Nephron progenitor cell (in vitro differentiated cells): ENCODE measurements at places on chromosomes 2 and 18.

DNA sequence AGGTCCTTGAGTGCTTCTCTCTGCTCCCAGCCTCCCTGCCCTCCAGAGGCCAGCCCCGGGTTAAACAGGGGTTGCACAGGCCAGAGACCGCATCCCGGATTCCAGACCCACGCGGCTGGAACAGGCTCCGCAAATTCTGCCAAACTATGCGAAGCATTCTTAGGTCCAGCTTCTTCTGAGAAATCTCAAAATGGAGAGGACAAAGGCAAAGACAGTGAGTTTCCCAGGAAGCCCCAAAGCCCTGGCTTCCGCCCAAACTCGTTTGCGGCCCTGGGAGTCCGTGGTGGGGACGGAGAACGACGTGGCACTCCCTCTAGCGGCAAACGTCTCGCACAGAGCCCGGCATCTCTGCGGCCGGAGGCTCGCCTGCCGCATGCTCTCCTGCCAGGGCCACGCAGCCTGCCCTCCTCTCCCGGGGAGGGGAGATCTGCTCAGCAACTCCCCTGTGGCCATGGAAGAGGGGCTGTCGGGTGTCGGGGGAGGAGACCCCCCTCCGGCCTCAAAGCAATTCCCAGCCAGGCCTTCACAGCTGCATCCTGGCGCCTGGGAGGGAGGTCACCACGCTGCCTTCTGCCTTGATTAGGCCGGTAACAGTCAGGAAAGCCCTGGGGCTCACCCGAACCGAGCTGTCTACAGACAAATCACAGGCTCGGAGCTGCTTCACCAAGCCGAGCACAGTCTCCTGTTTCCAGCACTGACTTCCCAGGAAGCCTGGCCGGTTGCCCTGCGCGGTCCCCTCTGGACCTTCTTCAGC lies 33.4 kb upstream of the KLHL29 start:
- DNase-seq, result peak; percentile 85

DNA sequence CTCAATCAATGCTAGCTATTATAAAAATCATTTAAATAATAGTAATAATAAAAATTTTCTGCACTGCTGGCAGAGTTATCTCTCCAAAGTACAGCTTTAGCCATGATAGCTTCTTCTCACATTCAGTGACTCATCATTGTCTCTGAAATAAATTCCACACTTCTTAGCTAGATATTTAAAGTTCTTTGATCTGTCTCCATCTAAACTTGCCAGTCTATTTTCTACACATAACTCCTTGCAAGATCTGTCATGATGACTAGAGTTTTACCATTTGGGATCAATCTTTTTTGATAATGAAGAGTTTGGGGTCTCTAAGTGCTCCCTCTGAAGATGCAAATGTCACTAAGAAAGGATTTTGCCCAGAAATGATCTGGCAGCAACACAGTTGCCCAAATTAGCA lies 155.4 kb upstream of the LHCGR start:
- no peak for DNase-seq

- no peak for DNase-seq
Measured at GRCh38 chr2:2560374-2561015, 229.4 kb upstream of the MYT1L start.

DNA sequence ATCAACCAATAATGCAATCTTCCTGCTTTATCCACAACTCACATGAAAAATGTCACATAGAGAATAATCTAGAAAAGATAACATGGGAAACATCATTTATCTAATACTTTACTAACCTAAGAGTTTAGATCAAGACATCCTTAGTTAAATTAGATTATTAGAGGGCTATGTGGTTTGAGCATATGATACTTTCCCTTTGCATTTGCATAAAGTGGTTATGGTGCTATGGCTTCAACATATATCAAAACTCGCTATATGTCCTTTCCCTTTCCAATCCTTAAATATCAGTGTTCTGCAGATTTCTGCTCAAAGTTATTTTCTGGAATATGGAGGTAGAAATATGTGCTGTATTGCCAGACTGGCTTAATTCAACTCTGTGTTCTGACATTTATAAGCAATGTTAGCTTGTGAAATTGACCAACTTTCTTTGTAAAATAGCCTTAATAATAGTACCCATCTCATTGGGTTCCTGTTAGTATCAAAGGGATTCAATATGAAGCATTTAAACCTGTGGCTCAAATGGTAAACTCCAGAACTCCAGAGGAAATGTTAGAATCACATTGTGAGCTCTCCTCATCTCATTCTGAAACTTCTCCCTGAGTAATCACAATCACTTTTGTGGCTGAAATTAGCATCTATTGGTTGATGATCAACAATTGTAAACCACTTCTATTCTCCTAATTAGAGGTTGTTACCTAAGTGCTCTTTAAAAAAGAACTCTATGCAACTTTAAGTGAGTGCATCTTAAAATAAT lies 1089.9 kb upstream of the SLC39A10 start:
- no peak for DNase-seq

DNA sequence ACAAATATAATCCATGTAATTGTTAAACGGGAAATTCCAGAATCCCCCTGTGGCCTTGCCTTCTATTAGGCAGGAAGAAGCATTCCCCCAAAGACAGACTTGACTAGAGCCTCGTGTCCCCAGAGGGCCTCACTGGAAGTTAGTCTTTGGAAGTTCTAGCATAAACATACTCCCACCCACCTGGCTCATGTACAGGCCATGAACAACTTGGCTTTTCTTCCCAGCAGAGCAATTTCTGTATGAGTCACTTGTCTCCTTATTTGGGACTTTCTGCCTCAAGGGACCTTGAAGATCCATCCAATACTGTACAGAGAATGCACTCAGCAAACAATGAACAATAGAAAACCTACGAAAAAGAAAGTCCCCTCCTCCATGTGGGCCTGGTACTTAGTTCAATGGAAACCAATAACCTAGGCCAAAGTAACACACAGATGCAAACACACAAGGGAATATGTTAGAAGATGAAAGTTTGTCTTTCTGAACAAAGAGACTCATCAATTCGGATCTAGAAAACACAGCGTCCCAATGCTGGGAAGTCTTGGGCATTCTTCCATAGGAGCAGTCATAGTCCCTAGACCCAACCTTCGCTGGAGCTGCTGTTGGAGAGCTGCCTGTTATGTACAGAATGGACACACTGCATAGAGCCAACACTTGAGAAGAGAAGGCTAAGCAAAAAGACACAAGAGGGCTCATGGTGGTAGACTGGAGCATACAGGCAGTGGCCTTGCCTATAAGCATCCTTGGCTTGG lies 303.5 kb downstream of the HRH4 start:
- DNase-seq, result no peak

DNA sequence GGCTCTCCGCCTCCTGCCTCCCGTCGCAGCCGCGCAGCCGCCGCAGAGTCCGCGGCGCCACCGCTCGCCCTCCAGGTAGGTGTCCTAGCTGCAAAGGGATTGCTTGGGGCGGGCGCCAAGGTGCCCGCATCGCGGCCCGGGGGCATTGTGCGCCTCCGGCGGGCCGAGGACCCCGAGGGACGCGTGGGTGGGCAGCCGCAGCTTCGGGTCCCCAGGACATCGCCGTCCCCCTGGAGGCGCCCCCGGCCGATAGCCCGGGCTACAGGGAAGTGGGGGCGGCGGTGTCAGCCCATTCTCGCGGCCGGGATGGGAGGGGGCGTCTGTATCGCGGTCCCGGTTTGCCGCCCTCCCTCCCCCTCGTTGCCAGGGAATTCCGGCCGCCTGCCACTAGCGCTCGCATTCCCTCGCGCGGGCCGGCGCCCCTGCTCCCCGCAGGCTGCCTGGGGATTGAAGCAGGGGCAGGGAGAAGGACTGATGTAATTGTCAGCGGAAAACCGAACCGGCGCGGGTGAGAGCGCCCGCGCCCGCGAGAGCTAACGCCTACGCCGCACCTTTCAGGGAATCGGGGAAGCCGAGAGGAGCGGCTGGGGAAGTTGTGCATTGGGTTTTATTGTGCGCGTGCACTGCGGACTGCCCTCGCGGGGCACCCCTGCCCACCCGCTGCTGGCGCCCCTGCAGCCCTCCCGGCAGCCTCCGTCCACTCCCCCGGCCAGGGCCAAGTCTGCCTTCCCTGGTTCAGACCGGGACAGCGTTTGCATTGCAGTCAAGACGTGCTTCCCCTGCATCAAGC lies 483 bp downstream of the OSBPL6 start:
- DNase-seq, result peak; percentile 74
